Activated CD4-positive, alpha-beta T cell treated with anti-CD3 and anti-CD28 coated beads for 1 hour (primary cell): ENCODE measurements at places on chromosomes 6 and 20.

DNA sequence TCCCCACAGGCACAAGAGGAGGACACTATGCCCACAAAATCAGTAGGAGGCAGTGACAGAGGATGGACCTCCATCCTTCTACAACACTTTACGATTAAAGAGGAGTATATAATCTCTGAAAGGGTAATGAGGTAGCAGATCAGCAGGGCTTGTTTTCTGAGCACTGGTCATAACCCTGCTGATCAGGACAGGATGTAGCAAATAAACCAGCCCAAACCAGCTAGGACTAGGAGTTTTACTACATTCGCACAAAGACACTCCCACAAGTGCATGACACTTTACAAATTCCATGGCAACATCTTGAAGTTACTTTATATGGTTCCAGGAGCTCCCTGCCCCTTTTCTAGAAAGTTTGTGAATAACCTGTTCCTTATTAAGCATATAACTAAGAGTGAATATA lies 73.3 kb upstream of the CHD6 start:
- no peak for DNase-seq

GRCh38 chr6:7846966-7847818 lies 63.4 kb downstream of the TXNDC5 start:
- DNase-seq = no peak

GRCh38 chr6:87281426-87281825 lies 41.0 kb upstream of the SMIM8 start:
- DNase-seq = no peak

DNA sequence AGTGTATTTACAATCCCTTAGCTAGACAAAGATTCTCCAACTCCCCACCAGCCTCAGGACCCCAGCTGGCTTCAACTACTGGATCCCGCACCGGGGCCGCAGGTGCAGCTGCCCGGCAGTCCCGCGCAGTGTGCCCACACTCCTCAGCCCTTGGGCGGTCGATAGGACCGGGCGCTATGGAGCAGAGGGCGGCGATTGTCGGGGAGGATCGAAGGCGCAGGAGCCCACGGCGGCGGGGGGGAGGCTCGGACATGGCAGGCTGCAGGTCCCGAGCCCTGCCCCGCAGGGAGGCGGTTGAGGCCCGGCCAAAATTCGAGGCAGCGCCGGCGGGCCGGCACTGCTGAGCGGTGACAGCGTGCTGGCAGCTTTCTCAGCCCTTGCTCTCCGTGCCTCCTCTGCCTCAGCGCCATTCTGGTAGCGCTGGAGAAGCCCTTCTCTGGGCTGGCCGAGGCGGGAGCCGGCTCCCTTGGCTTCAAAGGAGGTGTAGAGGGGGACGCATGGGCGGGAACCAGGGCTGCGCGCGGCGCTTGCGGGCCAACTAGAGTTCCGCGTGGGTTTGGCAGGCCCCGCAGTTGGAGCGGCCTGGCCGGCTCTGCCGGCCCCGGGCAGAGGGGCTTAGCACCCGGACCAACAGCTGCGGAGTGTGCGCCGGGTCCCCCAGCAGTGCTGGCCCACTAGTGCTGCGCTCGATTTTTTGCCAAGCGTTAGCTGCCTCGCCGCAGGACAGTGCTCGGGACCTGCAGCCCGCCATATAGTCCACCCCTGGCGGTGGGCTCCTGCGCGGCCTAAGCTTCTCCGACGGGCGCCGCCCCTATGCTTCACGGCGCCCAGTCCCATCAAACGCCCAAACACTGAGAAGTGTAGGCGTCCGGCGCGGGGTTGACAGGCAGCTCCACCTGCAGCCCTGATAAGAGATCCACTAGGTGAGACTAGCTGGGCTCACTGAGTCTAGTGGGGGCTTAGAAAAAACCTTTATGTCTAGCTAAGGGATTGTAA lies 32.4 kb upstream of the KIF13A start:
- no peak for DNase-seq

DNA sequence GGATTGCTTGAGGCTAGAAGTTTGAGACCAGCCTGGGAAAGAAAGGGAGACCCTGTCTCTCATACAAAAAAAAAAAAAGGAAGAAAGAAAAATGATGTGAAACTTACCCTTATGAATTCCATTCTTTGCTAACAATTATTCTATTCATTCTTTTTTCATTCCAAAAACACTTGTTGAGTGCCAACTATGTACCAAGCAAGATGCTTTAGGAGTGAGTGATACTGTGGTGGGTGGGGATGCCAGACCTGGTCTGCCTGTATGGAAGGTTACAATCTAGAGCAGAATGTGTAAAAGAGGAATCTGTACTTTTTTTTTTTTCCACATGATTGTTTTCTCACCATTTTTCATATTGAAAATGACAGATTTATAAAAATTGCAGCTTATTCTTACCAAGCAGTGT lies 73.8 kb upstream of the TULP1 start:
- DNase-seq = no peak

- DNase-seq = no peak
Observed at GRCh38 chr6:21780679-21781078, 187.1 kb downstream of the SOX4 start.

DNA sequence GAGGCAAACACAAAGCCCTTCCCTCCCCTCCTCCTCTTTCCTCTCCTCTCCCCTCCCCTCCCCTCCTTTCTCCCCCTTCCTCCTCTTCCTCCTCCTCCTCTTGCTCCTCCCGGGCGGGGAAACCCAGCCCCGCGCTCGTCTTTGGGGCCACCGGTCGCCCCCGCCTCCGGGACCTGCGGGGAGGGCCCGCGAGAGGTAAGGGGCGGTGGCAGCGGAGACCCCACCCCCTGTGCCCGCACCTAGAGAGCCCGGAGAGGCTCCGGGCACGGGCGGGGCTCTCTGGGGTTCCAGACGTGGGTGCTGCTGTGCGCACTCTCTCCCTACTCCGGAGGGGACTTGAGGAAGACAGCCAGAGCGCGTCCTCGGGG lies at the start of gene RIN2:
Gene RIN2 (plus strand): TSS at position 126 of the 368 bp plus-strand sequence. CDS start 131,344 bp downstream, outside the sequence.
- no peak for DNase-seq

DNA sequence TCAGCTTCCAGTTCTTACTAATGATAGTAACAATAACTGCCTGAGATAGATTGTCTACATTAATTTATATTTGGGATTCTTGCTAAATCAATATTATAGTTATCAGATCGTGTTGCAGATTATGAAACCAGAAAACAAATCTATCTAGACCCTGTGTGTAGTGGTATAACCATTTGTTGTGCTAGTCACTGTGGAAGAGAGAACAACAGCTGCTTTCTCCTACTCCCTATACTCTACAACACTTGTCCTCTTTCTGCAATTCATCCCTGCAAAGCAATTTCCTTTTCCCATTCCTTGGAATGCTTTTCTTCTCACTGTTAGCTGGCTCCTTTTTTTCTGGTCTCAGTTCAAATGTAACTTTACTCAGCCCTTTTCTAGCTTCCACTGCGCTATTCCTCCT lies 8.3 kb downstream of the COX7A2 start:
- DNase-seq = no peak

DNA sequence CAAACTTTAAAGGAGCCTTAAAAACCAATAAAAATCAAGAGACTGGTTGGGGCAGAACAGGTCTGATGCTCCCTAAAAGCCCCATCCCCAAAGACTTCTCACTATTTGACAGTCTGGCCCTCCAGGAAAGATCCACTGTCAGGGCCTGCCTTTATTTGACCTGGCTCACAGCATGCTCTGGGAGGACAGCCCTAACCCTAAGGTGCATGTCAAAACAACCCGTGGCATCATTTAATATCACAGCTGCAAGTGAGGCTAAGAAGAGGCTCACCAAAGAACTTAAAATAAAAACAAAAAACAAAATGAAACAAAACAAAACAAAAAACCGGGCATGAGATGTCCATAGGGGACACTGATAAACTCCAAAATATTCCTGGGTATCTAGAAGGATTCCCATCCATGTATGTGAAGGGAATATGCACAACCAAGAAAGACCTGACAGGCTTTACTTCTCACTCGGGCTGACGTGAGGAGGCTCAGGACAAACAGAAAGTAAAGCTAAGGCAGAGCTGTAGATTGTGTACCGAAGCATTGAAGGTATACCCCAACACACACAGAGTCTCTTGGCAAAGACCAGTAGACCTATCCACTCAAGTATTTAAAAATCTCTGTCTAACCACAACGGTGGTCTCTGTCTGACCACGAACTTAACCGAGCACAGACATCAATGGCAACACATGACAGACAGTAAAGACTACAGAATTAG lies 57.3 kb downstream of the AHI1 start:
- DNase-seq = no peak

DNA sequence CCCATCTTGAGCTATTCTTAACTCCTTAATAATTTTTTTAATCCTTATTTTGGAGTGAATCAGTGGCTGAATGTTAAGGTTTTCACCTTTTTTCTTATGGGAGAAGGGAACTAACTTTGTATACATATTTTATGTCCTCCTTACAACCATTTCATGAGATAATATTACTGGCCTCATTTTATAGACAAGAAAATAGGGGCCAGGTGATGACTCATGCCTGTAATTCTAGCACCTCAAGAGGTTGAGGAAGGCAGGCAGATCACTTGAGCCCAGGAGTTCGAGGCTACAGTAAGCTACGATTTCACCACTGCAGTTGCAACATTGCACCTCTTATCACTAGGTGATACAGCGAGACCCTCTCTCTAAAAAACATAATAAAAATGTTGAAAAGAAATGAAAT lies 128.7 kb downstream of the TMEM242 start:
- no peak for DNase-seq

- no peak for DNase-seq
Observed at GRCh38 chr20:46997187-46997586, 102.5 kb downstream of the EYA2 start.
